ENCODE measurements at places on chromosomes 6 and 20.

- peak; percentile 40 for DNase-seq
Measured at GRCh38 chr20:53748821-53749421, 155.3 kb upstream of the ZNF217 start.

DNA sequence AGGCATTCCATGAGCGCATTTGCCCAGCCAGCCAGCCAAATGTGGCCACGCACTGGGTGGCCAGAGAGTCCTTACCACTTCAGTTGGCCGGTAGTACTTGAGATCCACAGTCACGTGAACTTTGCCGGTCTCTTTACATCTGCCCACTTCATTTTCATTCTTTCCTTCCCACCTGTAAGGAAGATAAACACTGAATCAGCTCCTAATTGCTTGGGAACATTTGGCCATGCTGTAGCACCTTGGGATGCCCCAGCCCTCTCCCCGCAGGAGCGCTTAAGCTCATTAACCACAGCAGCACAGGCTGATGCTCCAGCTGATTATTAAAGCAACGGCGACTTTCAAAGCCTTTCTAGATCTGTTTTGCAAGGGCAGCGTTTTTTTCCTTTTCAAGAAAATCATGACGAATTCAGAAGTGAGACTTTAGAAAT lies 116.6 kb downstream of the FOXC1 start:
- DNase-seq, result no peak

DNA sequence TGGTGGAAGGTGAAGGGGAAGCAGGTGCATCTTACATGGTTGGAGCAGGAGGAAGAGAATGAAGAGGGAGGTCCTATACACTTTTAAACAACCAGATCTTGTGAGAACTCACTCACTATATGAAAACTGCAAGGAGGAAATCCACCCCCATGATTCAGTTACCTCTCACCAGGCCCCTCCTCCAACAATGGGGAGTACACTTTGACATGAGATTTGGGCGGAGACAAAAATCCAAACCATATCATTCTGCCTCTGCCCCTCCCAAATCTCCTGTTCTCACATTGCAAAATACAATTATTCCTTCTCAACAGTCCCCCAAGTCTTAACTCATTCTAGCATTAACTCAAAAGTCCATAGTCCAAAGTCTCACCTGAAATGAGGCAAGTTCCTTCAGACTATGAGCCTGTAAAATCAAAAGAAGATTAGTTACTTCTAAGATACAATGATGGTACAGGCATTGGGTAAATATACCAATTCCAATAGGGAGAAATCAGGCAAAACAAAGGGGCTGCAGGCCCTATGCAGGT lies 60.5 kb downstream of the EDN1 start:
- DNase-seq, result no peak

- DNase-seq, result no peak
Measured at GRCh38 chr6:169997187-169997929, 245.9 kb downstream of the ERMARD start.

GRCh38 chr6:78810146-78810545 lies 57.2 kb upstream of the IRAK1BP1 start:
- DNase-seq, result no peak

Data from Jurkat, Clone E6-1 (cell line).